Stimulated activated CD4-positive, alpha-beta T cell treated with anti-CD3 and anti-CD28 coated beads, Interleukin-1b, Interleukin-23, amount 100 ng/mL, for 1 hour (primary cell): ENCODE measurements at places on chromosomes 4 and X.

- no peak for DNase-seq
Measured at GRCh38 chr4:110641218-110641617, 18.3 kb upstream of the PITX2 start.

- DNase-seq = no peak
Measured at GRCh38 chrX:44873415-44874276, 658 bp downstream of the KDM6A start.

DNA sequence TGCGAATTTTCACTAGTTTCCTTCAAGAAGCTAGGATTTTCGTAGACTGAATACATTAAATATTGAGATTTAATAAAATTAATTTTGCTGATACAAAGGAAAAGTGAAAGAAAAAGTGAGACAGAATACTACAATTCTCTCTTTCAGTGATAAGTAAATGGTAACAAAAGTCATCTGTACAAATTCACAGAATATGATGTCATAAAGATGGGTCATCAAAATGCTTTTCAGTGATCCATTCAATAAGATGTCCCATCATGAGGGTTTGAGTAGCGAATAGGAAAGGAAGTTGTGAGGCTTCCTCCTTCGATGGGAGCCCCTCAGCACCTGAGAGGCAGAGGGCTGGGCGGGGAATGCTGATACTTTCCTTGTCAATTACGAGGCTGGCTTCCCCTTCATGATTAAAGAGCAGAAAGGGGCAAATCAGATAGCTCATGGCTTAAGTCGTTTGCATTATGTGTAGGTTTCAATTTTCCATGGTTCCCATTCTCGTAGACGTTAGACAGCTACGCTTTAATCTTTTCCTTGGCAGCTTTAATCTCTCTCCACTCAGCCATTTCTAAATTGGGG, 108.8 kb upstream of the SORBS2 start:
- no peak for DNase-seq

DNA sequence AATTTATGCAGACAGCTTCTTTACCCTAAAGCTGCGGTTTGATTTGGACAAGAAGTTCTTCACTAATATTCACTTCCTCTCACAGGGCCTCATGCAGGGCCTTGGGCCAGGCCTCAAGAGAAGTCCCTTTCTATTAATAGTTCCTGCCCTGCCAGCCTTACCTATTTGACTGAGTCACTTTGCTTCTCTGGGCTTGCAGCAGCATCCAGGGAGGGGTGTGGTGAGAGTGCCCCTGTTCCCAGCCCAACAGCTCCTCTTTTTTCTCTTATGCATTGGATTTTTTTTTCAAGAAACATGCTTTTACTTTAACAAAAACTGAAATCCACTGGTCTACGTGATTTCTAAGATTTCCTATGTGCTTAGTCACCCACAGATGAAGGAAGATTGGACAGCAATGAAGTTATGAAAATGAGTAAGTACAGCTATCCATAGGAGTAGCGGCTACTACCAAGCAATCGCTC, 26.7 kb downstream of the FAM156B start:
- no peak for DNase-seq

DNA sequence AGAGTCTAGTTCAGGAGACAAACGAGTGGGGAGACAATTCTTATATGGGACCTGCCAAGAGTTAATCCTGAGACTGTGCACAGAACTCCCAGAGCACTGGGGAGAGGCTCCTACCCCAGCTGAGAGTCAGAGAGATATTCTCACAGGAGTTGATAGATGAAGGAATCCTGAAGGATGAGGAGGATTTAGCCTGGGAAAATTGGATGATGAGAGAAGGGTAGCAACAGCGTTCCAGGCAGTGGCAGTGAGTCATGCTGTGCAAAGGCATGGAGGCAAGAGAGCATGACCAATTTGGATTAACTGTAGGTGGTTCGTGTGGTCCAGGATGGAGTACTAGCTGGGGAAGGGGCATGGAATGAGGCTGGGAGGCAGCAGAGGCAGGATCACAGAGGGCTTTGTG, 318.6 kb downstream of the LDB2 start:
- no peak for DNase-seq

- DNase-seq = no peak
Measured at GRCh38 chr4:81214144-81214880, 710 bp downstream of the PRKG2 start.

- no peak for DNase-seq
Measured at GRCh38 chr4:120132935-120133334, 66.3 kb upstream of the MAD2L1 start.

GRCh38 chr4:80407246-80407645, 71.7 kb downstream of the CFAP299 start:
- no peak for DNase-seq

- DNase-seq = no peak
Measured at GRCh38 chrX:95218976-95219375, 1465.7 kb upstream of the DIAPH2 start.

DNA sequence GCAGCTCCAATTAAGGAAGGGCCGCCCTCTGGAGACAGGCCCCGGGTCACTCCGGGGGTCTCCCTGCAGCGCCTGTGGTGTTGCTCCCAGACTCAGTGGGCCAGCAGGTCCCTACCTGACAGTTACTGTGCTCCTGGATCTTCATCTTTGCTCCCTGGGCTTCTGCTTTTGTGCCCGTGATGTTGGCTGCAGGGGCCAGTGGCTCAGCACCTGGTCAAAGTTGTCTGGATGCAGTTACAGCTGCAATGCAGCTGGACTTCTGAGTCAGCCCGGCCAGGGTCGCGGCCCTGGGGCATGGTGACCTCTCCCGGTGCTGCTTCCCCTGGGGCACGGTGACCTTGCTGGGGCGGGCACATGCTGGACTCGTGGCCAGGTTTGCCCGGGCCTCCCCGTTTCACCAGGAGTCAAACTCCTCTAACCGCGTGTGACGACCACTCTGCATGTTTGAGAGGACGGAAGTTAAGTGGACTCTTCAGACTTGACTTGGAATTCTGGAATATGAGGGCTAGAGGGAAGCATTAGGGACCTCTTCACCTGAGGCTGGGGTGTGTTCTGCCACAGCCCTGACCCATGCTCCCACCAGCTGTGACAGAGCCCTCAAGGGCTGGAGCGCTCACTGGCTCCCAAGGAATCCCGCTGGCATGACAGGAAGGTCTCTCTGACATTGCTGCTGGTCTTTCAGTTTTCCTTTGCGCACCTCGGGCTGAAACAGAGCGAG, 3.7 kb downstream of the CTAG2 start:
- no peak for DNase-seq

DNA sequence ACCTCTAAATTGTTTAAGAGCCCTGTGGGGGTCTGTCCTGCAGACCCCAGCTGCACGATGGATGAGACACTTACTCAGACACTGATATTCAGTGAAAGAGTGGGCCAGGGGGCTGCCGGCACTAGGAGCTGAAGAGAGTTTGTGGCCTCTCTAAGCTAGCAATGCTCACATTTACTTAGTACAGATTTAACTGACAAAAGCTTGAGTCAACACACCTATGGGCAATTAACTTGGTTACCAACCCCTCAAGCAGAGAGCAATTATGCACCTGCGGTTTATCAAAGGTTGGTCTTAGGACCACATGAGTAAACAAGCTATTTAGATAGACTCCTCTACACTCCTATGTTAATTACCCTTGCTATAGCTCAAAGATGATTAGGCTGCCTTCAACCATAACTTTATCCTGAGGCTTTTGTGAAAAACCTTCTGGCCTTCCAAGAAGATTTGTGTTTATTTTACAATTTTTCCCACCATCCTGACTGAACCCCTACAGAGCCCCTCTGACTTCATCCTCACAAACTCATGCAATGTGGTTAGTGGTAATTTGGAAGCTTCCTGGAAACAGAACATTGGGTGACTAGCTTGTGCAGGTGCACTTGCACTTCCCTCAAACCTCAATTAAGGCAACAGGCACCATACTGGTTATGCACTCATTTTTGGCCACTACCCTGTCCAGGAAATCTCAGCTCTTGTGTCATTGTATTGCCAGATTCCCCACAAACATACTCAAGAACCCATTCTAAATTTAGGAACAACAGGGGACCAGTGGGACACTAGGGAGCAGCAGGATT, 234.4 kb upstream of the ITM2A start:
- no peak for DNase-seq

- DNase-seq = peak; percentile 41
Measured at GRCh38 chrX:39613997-39614679, 483.6 kb downstream of the BCOR start.

- no peak for DNase-seq
Measured at GRCh38 chr4:158129694-158130093, 43.1 kb downstream of the GASK1B start.

- DNase-seq = no peak
Measured at GRCh38 chrX:131067846-131068745, 9.9 kb downstream of the ARHGAP36 start.

- DNase-seq = no peak
Measured at GRCh38 chr4:68250151-68250930, 4.8 kb upstream of the TMPRSS11B start.
